Activated T-cell treated with anti-CD3 and anti-CD28 coated beads for 48 hours (primary cell): ENCODE measurements at places on chromosomes 7 and 10.

DNA sequence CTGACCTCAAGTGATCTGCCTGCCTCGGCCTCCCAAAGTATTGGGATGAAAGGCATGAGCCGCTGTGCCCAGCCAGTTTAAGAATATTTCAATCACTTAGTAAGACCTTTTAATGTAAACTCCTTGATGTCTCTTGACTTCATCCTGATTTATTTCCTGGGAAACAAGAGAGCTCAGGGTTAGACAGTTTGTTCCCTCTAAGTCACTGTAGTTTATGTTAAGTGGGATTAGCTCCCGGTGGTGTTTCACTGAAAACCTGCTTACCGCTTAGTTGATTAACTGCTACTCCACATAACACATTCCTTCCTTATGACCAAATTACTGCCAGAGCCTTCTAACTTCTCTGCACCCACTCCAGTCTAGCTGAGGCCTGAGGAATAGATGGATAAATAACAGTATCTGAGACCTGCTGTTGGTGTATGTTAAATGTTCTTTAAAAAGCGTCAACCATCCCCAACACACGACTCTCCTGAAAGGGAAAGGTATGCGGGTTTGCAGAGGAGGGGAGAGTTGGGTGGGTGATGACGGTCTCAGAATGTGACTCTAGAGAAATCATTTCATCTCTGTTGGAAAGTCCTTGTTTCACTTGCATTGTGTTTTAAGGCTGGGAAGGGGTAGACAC, 48.7 kb downstream of the CREB3L2 start:
- no peak for DNase-seq

DNA sequence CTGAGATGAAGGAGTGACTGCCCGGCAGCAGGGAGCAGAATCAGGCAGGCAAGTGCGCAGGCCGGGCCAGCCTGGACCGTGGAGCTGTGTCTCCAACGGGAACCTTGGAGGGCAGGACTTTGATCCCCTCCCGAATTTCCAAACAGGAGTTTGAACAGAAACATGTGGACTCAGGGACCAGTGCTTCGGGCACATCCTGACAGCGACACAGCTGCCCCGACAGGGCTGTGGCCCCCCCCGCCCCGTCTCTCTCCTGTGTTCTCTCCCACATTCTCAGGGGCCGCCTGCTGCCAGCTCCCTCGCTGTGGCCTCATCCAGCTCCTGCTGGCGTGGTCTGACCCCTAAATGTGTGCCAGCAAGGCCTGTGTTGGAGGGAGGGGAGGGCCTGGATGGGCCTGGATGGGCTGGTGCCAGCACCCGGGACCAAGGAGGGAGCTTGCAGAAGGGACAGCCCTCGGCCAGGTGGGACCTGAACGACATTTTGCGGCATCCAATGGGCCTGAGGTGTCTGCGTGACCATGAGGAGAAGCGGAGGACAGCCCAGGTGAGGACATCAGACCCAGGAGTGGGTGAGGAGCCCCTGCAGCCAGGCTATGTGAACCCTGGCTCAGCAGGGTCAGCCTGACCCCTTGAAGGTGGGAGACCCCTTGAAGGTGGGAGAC, 222.9 kb downstream of the DNAJB6 start:
- DNase-seq: no peak

DNA sequence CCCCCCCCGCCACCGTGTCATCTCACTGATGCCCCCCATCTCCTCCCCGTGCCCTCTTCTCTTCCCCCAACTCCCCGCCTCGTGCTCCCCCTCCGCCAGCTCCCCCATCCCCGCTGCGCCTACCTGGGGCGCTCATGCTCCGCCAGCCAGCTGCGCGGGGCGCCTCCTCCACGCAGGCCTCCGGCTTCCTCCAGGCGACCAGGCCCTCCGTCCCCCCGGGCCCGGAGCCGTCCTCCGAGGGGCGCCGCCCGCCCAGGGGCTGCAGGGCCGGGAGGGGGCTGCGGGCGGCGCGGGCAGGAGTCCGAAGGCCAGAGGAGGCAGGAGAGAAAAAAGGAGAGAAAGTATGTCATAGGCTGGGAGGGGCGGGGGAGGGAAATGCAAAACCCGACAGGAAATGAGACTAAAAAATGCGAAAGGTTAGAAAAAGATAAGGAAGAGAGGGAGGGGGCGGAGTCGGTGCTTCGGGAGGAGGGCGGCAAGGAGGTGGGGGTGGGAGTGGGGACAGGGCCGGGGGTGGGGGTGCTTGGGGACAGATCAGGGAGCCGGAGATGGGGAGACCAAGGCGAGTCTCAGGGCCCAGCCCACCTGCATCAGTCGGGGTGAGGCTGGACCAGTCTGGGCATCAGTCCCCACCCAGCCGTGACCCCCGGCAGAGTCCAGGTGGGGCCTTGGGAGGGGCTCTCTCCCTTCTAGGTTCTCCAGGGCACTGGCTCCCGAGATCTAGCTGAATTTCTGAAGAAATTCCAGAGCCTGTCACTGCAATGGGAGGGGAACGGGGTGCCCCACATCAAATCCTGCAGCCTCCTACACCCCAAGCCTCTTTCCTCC, at the start of gene CARD11:
Gene CARD11 (minus strand): TSS at position 324 of the 828 bp plus-strand sequence. CDS start 85,361 bp downstream, outside the sequence.
- DNase-seq: peak; percentile 43

- DNase-seq: no peak
Observed at GRCh38 chr10:21432266-21432665, 93.2 kb downstream of the SKIDA1 start.

DNA sequence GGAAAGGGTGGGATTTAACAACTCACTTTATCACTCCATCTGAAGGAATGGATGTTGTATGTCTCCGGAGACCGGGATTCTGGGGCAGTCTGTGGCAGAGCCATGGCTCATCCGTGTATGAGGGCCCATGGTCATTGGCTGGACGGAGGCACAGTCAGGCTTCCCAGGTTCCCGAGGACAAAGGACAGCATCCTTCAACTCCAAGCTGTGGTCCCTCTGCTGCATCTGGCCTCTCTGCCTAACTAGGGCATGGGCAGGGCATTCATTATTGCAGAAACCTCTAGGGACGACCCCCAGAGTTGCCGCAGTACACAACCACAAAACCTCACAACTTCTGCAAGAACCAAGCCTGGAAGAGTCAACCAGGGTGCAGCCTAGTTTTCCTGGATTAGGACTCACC, 525.2 kb downstream of the GLRX3 start:
- no peak for DNase-seq

- no peak for DNase-seq
Observed at GRCh38 chr7:27094304-27095049, 1.3 kb downstream of the HOXA1 start.

DNA sequence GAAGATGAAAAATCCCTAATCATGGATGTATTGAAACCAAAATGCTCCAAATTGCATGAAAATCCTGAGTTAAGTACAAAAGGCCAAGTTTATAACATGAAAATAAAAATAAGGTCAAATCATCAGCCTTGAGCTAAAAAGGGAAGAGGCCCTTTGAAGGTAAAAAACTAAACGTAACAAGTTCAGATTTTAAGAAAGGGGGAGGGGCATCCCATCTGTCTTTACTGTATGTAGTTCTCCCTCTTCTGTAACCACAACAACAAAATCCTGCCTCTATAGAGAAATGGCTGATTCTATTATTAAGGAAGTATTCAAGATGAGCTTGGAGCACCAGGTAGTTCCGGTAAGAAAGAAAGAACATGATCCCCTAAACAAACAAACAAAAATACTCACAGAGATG, 64.7 kb downstream of the TPK1 start:
- no peak for DNase-seq

- no peak for DNase-seq
Observed at GRCh38 chr10:70899096-70899495, 10.7 kb upstream of the PCBD1 start.

GRCh38 chr10:50794490-50794889, 54.8 kb downstream of the ASAH2B start:
- DNase-seq: no peak

DNA sequence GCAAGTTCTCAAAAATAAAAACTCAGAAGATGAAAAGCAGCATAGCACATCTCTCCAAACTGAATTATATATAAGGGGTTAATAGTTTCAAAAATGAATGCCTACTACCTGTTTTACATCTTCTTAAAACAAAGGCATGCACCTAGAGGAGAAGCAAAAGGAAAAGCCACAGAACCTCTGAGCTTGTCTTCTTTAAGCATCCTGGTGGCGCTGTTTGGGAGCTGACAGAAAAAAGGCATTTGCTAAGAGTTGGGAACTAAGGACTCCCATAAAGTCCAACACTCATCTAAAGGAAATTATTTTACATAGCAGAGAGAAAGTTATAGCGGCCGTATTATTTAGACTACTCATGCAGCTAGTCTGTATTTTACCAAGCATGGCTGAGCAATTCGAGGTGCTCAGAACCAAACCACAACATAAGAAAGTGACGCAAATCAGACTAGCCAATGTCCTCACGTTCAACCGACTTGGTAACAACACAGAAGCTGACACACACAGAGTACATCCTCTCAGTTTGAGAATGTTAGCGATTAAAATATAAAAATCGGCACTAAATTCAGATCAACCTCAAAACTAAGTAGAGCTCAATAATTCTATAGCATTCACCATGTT, 38.8 kb downstream of the PTN start:
- DNase-seq: no peak

DNA sequence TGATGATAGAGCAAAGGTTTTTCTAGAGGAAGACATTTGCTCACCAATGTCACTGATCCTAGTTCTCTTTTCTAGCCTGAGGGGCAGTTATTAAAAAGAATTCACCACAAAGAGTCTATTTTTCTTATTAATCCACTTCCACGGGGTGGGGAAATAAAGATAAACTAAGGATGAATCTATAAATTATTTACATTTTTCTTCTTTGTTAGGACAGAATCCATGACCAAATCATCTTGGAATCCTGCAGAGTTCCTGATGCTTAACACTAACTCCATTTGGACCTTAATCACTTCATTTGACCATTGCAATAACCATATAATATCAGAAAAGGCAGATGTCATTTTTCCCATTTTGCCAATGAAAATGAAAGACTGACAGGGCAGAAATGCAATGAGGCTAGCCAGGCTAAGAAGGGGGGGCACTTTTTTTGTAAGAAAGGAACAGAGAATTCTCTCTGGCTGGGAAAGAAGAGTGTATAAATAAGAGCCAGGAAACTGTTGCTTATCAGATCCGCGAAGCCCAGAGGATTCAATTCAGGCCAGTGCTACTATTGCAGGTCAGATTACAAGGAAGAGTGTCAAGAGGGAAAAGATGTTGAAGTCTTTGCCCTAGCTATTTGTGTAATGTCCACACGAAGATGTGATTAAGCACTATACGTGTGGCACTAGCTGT, 433.2 kb downstream of the TNS3 start:
- DNase-seq: no peak

DNA sequence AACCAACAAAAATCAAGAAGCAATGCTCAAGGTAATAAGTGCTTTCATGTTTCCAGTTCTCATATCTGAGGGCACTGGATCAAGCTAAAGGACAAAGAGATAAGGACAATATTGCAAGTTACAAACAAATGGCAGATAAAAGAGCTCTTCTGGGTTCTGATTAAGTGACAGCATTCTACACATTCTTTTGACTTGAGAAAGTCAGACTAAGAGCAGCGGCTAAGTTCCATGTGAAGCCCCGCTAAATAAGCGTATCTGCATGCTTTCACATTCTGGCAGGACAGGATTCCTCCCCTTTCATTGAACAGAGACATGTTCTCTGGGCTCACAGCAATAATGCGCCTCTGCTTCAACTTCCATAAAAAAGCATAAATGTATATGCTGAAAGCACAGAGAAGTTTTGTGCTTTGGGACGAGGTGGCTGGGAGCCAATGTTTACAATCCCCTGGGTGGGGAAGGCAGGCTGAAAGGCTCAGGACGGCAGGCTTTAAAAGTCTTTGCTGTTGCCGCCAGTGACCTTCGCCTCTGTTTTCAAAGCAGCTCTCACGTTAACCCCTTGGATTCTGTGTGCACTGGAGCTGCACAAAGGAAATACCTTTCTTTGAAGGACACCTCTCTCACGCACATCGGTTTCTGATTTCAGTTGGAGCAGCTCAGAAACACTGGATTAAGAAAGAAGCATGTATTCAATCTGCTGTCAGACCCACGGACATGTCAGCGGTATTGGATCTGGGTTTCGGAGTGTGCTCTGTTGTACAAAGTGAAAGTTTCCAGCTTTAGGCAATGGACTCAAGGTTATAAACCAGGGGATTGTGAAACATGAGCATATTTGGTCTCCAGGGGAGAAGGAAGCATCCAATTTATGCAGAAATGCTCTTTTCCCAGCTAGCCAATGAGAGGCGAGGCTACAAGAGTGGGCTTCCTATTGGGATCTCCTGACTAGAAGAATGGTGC, 105.4 kb upstream of the FAM133B start:
- no peak for DNase-seq

GRCh38 chr7:94212160-94212559, 182.5 kb upstream of the COL1A2 start:
- no peak for DNase-seq

GRCh38 chr10:37865957-37866803, 8.8 kb upstream of the ZNF248 start:
- DNase-seq: no peak

DNA sequence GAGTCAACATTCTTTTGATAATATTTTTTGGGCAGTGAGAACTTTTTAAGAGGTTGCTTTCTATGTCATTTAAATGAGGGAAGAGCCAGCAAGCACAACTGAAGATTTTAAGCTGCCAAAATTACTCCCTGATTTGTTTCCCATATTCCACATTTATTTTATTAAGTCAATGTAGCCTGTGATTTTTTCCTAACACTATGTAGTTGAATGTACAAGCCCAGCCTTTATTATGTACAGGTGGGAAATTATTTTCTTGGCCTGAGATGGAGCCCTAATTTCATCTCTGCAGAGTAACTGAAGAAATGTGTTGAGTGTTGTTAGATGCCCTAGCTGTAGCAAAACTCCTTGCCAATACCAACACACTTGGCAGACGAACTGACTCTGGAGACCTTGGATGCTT, 83.1 kb upstream of the MINDY3 start:
- no peak for DNase-seq

- DNase-seq: no peak
Observed at GRCh38 chr7:82204694-82205093, 238.9 kb downstream of the CACNA2D1 start.

DNA sequence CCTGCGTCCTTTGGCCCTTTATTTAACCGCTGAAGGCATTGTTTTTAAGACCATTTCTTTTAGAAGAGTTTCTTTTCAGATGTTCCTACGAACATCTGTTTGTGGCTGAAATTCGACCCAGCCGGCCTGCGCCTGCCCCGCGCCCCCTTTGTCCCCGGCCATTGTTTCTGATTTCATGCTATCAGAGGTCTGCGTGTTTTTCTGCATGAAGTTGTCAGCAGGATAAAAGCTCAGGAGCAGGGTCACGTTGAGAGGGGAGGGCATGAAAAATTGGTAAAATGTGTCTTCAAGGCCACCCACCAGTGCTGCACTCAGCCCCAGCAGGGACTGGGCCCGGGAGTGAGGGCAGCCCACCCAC, 43.1 kb downstream of the NKX6-2 start:
- DNase-seq: no peak

GRCh38 chr10:74602576-74602975, 223.8 kb upstream of the KAT6B start:
- no peak for DNase-seq
